Inflammatory macrophage treated with lipopolysaccharide for 4 hours (primary cell): ENCODE measurements at places on chromosomes 11 and 22.

DNA sequence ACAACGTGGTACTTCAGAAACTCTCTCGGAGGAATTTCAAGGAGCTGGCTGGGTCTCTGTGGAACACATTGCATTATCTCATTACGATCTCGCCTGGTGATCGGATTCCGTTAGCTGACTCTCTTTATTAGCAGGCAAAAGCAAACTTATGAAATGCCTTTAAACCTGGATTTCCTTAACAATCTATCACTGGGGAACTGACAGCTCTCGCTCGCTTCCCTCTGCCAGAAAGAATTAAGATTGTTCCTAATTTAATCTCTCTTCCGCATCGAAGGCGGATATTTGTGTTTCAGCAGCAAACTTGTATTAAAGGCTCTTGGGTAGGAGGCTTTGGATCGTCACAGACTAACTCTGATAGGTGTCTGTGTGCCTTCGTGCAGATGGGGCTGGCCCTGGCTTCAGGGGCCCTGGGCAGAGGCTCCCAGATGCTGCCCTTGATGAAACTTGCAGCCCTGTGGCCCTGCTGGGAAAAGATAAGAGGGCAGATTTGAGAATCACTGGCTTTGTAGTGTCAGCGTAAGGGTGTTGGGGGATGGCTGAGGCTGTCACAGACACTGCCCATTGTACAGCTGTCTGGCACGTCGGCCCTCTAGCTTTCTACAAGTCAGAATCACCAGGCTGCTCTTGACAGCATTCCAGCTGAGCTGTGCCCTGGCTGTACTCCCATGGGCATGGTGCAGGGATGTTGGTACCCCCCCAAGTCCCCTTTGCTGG, 162.2 kb upstream of the NECTIN1 start:
- DNase-seq = no peak

DNA sequence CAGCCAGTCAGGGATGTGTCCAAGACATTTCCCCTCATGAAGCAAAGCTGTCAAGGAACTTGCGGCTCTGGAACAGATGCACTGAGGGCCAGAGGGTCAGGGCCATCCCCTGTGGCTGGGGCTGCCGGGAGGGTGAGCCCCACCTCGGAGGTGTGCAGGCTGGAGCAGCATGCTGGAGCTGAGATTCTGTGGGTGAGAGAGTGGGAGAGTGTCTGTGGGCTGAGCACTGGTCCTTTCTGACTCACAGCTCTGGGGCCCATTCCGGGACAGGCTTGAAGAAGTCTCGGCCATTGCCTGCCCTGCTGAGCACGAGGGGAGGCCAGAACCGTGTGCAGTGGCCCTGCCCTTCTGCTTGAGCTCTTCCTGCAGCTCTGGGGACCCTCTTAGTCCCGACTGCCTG, 2.1 kb downstream of the OMP start:
- DNase-seq = no peak

DNA sequence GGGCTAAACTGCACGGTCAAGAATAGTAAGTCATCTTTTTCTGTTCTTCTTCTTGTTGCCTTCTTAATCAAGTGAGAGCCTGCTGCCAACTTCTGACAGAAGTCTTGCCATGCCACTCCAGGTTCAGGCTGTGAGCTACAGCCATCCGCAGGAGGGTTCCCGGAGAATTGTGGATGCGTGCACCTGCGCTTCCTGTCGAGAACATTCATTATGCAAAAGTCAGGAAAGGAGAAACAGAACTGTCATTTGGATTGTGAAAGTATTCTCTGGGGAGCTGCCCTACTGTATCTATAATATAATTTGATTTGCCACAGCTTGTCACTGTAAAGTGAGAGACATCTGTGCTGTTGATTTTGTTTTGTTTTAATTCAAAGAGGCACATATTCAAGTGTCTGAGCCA, 12.3 kb downstream of the IL17RA start:
- no peak for DNase-seq

- DNase-seq = no peak
Observed at GRCh38 chr11:11740073-11740702, 101.6 kb upstream of the USP47 start.

GRCh38 chr11:2580571-2581001, 119.2 kb downstream of the KCNQ1OT1 start:
- no peak for DNase-seq

DNA sequence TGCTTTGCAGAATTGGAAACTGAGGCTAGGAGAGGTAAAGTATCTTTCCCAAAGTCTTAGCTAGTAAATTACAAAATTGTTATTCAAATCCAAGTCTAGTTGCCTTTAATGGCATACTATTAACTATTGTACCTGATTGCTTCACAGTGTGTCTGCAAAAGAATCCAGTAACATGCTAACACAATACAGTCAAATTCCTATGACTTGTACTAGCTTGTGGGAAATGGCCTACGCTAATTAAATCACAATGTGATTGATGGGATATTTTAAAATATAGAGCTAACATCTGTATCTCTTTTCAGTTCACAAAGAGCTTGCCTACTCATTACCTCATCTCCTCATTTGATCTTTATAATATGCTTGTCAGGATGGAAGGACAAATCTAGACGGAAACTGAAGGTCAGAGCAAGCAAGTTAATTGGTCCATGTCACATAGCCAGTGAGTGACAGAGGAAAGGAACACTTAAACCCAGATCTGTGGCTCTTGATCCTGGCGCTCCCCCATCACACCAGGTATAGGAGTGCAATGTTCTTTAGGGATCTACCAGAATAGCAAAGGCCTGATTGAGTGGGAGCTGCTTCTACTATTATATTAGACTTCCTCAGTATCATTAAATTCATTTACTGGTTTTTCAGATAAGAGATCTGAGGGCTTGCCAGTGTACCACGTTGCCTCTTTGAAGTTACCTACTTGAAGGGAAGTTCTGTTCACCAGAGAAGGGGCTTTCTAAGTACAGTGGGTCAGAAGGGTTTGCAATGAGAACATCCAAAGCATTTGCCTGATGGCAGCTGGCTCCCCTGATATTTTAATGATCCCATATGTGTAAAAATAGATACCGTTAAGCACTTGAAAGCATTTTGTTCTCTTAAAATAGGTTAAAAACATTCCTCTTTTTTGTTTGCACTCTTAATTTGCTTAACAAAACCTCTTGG, 213.6 kb upstream of the SESN3 start:
- no peak for DNase-seq

- no peak for DNase-seq
Observed at GRCh38 chr11:110061296-110061695, 31.9 kb upstream of the ZC3H12C start.

- no peak for DNase-seq
Observed at GRCh38 chr11:16311831-16312230, 44.5 kb downstream of the SOX6 start.

GRCh38 chr11:27394781-27395228, 31.8 kb upstream of the CCDC34 start:
- DNase-seq = no peak

- DNase-seq = peak; percentile 7
Observed at GRCh38 chr11:1549338-1550330, 22.4 kb downstream of the DUSP8 start.

DNA sequence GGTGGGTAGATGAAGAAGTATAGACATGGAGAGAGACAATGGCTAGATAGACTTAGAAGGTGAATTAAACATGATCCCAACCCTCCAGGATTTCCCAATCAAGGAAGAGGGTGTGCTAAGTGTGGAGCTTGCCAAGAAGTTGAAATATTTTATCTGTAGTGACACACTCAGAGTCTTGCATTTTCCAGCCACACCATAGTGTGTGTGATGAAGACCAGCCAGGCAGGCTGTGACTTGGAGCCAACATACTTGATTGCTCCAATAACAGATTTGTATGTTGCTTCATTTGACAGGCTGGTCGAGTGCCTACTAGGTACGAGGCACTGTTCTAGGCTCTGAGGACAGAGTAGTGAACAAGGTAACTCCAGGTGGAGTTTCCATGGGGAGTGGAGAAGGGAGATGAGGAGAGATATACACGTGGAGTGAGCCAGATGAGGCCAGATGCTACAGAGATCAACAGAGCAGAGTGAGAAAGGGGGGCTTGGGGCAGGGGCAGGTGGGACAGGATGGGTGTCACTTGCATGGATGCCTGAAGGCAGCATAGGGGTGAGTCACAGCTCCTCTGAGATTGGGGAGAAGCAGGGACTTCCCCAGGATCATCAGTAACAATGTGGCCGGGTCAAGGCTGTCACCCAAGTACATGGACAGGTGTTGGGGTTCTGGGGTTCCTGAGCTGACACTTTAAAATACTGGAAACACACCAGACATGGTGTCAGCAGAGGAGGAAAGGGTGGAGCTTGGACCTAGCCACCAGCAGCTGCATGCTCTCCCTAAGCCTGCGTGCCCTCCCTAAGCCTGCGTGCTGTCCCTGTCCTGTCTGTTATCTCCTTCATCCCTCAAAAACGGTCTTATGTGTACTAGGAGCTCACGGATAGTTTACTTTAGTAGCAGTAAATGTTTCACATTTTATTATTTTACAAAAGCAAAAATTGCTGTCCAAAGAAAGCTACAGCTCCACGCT, 23.6 kb downstream of the PDGFB start:
- peak; percentile 35 for DNase-seq

- DNase-seq = no peak
Observed at GRCh38 chr11:114230031-114230704, 66.0 kb upstream of the NNMT start.
